ENCODE measurements at places on chromosomes 6 and 20.

DNA sequence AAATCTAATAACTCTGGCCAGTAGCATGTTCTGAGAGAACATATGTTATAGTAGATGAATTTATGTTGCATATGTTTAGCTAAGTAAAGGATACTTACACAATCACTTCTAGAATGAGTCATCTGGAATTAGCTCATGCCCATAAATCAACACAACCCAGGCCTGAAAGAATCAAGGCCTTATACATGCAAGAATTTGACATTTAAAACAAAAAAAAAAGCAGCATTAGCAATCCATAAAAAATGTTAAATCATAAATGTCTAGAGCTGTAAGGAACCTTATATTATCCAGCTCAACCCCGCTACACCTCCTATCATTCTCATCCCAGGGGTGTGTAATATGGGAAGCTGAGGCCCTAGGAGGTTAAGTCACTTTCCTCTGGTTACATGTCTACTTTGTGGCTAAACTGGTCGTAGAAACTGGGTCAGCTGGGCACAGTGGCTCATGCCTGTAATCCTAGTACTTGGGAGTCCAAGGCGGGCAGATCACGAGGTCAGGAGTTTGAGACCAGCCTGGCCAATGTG is 105.2 kb upstream of the CARMIL1 start:
- peak; percentile 96 for DNase-seq

GRCh38 chr6:17484201-17484849 is 90.9 kb downstream of the CAP2 start:
- DNase-seq, result no peak

- DNase-seq, result peak; percentile 97
Measured at GRCh38 chr6:422433-423054, 31.0 kb downstream of the IRF4 start.

- peak; percentile 77 for DNase-seq
Measured at GRCh38 chr6:13794184-13794583, 20.2 kb downstream of the MCUR1 start.

- no peak for DNase-seq
Measured at GRCh38 chr20:58225452-58226200, 2.8 kb downstream of the ANKRD60 start.
